ENCODE measurements at places on chromosomes 7 and 10. TPM values are rescaled to one million over a fixed set of nuclear protein-coding genes. Genes with fewer than 3 reads are reported as not detected.

Gene C10orf62
- total RNA-seq = 0.96 TPM

GRCh38 chr7:10632712-10633111 is 341.0 kb upstream of the PHF14 start:
- peaks cover 4% of the 10 kb centered on the region for H3K4me1 ChIP-seq
- no peaks in the 10 kb centered on the region for H3K27me3 ChIP-seq
- H3K36me3 ChIP-seq = peaks cover 1% of the 10 kb centered on the region
- H3K27ac ChIP-seq = no peak overlapping the region
- H3K4me3 ChIP-seq = no peak overlapping the region

GRCh38 chr10:118505363-118505762 is 90.1 kb downstream of the PRLHR start:
- H3K4me3 ChIP-seq = no peak overlapping the region
- no peak for DNase-seq
- H3K36me3 ChIP-seq = no peaks in the 10 kb centered on the region
- no peaks in the 10 kb centered on the region for H3K4me1 ChIP-seq

DNA sequence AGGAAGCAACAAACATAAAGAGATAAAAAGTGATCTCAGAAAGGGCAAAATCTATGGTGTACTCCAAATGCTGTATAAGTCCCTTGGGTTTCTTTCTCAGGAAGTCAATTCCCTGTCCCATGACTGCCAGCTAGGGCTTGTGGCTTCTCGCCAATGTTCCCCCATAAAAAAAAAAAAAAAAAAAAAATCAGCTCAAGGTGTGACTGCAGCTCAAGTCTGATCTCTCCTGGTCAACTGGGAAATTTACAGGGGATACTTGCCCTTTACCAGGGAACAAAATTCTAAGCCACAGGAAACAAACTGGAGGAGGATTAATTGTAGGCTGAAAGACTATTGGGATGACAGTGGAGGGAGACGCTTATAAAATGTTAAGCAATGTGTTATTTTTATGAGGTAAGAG is 76.0 kb downstream of the PCGF5 start:
- H3K27ac ChIP-seq = no peak overlapping the region
- DNase-seq = no peak
- peaks cover 13% of the 10 kb centered on the region for H3K27me3 ChIP-seq
- H3K36me3 ChIP-seq = no peaks in the 10 kb centered on the region
- H3K4me3 ChIP-seq = no peak overlapping the region

DNA sequence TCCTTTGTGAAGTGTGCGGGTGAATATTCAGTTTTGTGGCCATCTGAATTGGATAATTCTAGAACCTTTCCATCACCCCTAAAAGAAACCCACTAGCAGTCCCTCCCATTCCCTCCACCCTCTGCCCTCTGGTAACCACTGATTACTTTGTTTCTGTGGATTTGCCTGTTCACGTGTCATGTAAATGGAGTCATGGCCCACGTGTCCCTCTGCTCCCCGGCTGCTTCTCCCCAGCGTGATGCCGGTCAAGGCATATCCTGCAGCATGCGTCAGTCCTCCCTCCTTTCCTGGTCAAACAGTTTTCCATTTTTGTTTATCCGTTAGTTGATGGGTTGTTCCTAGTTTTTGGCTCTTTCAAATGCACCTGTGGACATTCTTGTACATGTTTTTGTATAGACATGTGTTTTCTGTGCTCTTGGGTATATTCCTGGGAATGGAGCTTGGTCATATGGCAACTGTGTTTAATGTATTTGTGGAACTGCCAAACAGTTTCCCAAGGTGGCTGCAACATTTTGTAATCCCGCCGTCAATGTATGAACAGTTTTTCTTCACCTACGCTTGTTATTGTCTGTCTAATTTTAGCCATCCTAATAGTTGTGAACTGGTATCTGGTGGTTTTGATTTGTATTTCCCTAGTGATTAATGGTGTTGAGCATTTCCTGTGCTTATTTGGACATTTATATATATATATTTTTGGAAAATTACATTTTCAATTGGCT is 22.4 kb downstream of the PPP2R2D start:
- no peaks in the 10 kb centered on the region for H3K27me3 ChIP-seq
- H3K36me3 ChIP-seq = peaks cover 15% of the 10 kb centered on the region
- H3K27ac ChIP-seq = peak overlapping the region; percentile 19
- no peaks in the 10 kb centered on the region for H3K4me1 ChIP-seq
- no peak overlapping the region for H3K4me3 ChIP-seq

DNA sequence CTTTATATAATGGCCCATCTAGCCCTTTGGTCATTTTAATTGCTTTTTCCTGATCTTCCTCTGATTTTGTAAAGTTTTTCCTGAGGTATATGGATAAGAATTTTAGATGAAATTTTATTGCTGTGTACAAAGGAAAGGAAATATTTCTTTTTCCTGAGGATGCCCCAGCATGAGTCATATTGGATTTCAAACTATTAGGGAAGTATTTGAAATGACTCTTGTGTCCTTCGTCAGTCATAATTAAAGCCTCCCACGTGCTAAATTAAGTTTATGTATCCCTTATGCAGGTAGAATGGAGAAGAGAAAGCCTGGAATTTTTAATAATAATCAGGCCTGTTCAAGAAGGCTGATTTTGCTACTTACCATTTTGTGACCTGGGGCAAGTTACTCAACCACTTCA is 82.6 kb upstream of the GLI3 start:
- DNase-seq = no peak
- H3K4me1 ChIP-seq = no peaks in the 10 kb centered on the region
- H3K27me3 ChIP-seq = peaks cover 2% of the 10 kb centered on the region
- no peaks in the 10 kb centered on the region for H3K36me3 ChIP-seq
- no peak overlapping the region for H3K27ac ChIP-seq

Gene LANCL2
- 21.6 TPM for total RNA-seq

DNA sequence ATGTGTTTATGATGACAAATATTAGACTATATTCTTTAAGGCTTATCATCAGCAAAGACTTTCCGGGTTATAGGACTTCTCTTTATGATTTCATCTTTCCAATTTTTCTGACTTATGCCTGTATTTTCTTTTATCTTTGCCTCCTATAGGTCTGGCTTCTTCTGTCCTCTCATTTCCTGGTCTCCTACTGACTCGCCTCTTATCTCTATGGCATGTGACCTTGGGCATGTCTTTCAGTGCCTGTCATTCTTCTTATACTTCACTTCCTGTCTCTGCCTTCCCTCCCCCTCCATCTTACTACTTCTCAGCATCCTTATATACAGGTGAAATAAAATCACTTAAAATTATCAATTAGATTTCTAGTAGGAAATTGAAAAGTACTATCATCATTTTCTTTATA is 42.2 kb downstream of the PCDH15 start:
- no peak overlapping the region for H3K27ac ChIP-seq
- no peaks in the 10 kb centered on the region for H3K36me3 ChIP-seq

DNA sequence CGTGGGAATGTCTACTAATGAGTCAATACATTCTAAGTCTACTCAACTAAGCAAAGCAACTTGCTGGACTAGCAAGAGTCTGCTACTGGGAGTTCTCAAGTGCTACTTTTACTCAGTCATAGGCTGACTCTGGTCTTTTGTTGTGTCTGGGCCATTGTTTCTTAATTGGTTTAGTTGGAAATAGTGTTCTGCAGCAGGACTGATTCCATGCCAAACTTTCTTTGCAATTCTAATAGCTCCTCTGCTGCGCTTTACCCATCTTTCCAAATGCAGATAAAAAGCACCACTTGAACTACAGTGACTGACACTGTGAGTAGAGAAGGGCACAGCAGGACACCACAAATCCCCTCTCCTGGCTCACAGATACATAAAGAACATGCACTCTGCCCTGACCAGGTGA is 125.7 kb downstream of the CD36 start:
- H3K27ac ChIP-seq = peak overlapping the region; percentile 9
- peaks cover 19% of the 10 kb centered on the region for H3K4me1 ChIP-seq
- no peaks in the 10 kb centered on the region for H3K27me3 ChIP-seq
- DNase-seq = no peak
- H3K36me3 ChIP-seq = peaks cover 32% of the 10 kb centered on the region

- H3K4me3 ChIP-seq = no peak overlapping the region
- H3K4me1 ChIP-seq = no peaks in the 10 kb centered on the region
- no peak for DNase-seq
Observed at GRCh38 chr7:64300641-64301405, 12.9 kb upstream of the ZNF736 start.

GRCh38 chr10:31864834-31865518 is 63.7 kb downstream of the ARHGAP12 start:
- peaks cover 11% of the 10 kb centered on the region for H3K36me3 ChIP-seq
- no peak for DNase-seq
- H3K27me3 ChIP-seq = no peaks in the 10 kb centered on the region
- no peak overlapping the region for H3K4me3 ChIP-seq
- H3K27ac ChIP-seq = peak overlapping the region; percentile 77
- H3K4me1 ChIP-seq = peaks cover 25% of the 10 kb centered on the region

GRCh38 chr7:74083928-74084721 is 521 bp downstream of the LIMK1 start:
- H3K4me1 ChIP-seq = peaks cover 6% of the 10 kb centered on the region
- peak overlapping the region; percentile 82 for H3K4me3 ChIP-seq
- peak overlapping the region; percentile 84 for H3K27ac ChIP-seq
- H3K36me3 ChIP-seq = peaks cover 16% of the 10 kb centered on the region
- DNase-seq = no peak

DNA sequence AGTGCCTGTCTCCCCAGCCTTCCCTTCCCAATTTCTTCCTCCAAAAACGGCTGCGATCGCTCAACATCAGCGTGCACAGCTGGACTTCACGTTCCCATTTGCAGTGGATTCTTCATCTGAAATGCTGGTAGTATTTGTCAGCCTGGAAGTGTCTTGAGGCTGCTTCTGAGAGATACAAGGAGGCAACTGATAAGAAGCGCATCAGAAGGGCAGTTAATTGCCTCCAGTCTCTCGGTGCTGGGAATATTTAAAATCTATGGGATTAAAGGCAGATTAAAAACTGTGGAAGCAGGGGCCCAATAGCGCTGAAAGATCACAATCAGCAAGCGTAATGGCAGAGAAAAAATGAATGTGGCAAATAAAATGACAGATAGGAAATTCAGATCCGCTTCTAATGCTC is 450.0 kb downstream of the GATA3 start:
- H3K4me3 ChIP-seq = no peak overlapping the region
- no peak overlapping the region for H3K27ac ChIP-seq
- no peaks in the 10 kb centered on the region for H3K36me3 ChIP-seq
- no peak for DNase-seq
- H3K4me1 ChIP-seq = peaks cover 2% of the 10 kb centered on the region

- H3K4me3 ChIP-seq = no peak overlapping the region
- H3K36me3 ChIP-seq = peaks cover 32% of the 10 kb centered on the region
- H3K27ac ChIP-seq = no peak overlapping the region
- DNase-seq = no peak
- H3K4me1 ChIP-seq = no peaks in the 10 kb centered on the region
Observed at GRCh38 chr7:139575338-139575680, 51.8 kb downstream of the CLEC2L start.

DNA sequence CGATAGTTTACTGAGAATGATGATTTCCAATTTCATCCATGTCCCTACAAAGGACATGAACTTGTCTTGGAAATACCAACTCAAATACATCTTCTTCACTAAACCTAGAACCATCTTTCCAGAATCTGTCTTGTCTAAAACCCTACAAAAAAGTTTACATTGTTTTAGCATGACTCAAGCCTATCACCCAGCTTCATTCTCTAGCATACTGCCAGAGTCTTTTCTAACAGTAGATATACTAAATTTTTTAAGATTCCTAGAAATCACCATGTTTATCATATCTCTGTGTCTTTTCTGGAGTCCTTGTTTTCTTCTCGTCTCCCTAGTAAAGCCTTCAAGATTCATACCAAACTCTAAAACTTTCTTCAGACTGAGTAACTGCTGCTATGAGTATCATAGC is 129.7 kb downstream of the SEMA3E start:
- H3K4me1 ChIP-seq = no peaks in the 10 kb centered on the region
- no peak for DNase-seq
- H3K27me3 ChIP-seq = no peaks in the 10 kb centered on the region
- H3K27ac ChIP-seq = no peak overlapping the region
- no peak overlapping the region for H3K4me3 ChIP-seq

Gene HYAL4
- not detected for total RNA-seq

Gene TRIM74
- total RNA-seq = 2.1 TPM

Gene AKR1E2
- total RNA-seq = 10.0 TPM

Gene NPSR1
- total RNA-seq = not detected

Gene MRLN
- total RNA-seq = not detected

Gene TEX36
- not detected for total RNA-seq

- H3K4me3 ChIP-seq = no peak overlapping the region
- no peaks in the 10 kb centered on the region for H3K27me3 ChIP-seq
- no peak overlapping the region for H3K27ac ChIP-seq
- H3K36me3 ChIP-seq = no peaks in the 10 kb centered on the region
Observed at GRCh38 chr7:120033114-120033513, 239.9 kb upstream of the KCND2 start.

DNA sequence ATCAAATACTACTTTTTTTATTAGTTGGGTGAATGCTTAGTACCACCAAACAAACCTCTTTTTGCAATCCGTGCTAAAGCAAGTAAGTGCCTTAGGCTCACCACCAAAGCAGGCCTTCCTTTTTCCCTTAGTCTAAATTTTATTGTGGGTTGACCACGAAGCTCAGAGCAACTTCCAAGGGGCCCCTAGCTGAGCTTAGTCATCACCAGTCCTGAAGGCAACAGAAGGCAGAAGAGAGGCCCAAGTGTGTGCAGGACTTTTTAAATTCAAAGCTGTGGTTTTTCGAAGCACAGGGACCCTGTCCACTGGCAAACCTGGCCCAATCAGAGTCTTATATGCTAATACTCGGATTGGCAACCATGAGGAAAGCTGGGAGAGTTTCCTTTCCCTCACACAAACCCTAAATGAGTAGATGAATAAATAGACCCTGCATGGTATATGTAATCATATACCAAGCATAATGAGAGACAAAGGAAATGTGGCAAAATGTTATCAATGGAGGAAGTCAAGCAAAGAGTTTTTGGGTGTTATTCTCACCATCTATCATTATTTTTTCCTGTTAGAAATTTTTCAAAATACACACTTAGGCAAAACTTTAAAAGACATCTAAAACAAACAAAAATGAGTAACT is 453.2 kb upstream of the GALNT17 start:
- peaks cover 55% of the 10 kb centered on the region for H3K27me3 ChIP-seq
- DNase-seq = no peak
- H3K36me3 ChIP-seq = peaks cover 4% of the 10 kb centered on the region
- H3K4me3 ChIP-seq = no peak overlapping the region
- no peak overlapping the region for H3K27ac ChIP-seq

DNA sequence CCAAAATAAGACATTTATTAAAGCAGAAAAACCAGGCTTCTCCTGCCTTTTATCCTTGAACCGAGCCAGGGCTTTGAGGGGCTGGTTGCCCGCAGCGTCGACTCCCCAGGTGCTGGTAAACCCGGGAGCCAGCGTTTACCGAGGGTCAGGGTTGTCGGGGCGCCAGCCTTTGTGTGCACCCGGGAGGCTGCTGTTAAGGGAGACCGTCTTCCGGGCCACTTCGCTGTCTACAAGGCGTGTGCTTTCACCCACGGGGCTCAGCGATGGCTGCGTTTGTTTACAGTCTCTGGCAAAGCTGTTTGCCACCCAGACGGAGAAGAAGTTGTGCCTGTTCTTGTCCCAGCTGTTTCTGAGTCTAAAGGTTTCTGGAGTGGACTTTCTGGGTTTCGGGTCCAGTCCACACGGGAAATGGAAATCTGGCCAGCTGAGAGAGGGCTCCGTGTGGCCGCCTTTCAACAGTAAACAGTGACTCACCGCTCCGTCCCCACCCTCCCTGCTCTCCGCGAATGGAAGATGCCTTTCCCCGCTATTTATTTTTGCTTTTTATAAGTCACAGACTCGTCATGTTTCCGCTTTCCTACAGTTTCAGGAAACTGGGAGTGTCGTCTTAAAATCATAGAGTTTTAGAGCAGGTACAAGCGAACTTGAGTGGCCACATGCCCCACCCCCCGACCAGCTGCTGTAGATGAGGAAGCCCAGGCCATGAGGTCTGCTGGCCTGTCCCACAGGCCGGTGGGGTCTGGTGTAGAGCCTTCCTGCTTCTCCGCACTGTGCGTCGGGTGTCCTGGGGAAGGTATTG is 2.2 kb downstream of the MAFK start:
- peak overlapping the region; percentile 77 for H3K4me3 ChIP-seq
- H3K27me3 ChIP-seq = no peaks in the 10 kb centered on the region
- H3K4me1 ChIP-seq = peaks cover 32% of the 10 kb centered on the region
- H3K27ac ChIP-seq = peak overlapping the region; percentile 96
- DNase-seq = no peak

All from progenitor cell of endocrine pancreas (in vitro differentiated cells).